ENCODE measurements at places on chromosomes 6 and 20.

GRCh38 chr6:83613378-83613777 lies 95.5 kb downstream of the SNAP91 start:
- no peak for DNase-seq

GRCh38 chr20:61912665-61913422 lies 152.8 kb downstream of the TAF4 start:
- DNase-seq, result no peak

DNA sequence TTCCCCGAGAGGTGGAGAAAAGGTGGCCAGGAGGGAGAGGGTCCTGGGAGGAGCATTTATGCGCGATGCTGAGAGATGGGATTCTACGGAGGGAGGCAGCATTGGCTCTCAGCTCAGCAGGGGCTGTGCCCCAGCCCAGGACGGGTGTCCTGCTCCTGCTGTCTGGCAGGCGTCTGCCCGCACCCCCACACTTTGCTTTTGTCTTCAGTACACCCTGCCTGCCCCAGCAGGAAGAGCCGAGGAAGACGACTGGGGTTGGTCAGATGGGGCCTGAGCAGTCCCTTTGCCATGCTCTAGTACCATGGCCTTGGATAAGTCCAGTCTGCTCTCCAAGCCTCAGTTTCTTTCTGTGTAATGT lies 68.5 kb downstream of the TCP11 start:
- DNase-seq, result no peak

- DNase-seq, result no peak
Measured at GRCh38 chr20:21801193-21801592, 95.7 kb downstream of the PAX1 start.

DNA sequence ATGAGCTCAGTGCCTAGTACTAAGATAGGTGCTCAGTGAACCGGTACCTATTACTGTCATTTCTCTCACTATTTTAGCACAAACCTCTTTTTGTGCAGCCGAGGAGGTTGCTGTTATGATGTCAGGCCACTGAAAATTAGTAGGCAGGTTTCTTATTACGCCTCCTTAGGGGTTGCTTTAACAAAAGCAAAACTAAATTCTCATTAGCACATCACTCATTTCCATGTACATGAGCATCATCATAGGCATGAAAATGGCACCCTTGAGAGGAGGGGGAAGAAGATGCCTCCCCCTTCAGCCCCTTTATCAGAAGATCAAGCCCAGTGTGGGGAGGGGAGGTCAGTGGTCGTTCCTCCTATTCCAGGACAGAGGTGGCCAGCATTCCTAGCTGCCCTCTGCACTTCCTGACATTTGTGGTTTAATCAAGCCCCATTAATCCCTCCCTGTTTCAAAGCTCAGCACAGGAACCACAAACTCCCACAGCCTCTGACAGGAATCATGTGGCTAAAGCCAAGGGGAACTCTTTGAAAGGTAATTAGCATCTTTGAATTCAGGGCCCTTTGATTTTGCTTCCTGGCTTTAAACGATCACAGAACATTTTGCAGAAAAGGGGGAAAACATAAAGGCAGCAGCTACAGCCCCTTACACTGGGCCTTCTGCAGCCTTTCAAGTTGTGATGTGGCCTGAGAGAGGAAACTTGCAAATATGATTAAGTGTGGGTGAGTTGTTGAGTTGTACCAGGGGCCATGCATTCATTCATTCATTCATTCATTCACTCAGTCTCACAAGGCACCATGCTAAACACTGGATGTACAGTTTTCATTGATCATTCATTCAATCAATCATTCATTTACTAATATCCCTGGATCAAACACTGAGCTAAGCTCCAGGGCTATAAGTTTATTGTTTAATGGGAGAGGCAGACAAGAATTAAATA lies 31.9 kb upstream of the PSMF1 start:
- no peak for DNase-seq

DNA sequence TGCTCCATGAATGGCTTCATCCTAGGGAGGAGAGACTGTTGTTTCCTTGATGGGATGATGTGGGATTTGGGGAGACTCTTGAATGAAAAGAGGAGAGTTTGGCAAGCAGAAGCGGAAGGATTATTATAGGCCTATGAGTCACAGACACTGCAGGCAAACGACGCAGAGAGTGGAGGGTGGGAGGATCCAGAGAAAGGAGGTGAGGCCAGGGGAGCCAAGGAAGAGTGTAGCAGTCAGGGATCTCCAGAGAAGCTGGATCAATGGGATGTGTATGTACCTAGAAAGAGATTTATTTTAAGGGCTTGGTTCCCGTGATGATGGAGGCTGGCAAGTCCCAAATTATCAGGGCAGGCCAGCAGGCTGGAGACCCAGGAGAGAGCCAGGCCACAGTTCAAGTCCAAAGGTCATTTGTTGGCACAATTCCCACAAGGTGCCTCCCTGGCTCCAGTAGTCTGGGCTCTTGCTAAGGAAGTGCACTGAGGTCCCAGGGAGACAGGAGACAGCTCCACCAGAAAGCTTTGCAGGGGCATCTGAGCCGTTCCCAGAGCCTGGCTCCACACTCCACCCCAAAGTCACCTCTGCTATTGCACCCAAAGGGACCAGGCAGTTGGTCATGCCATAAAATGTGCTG lies 76.0 kb downstream of the ADTRP start:
- no peak for DNase-seq

- DNase-seq, result no peak
Measured at GRCh38 chr6:47366335-47366890, 56.7 kb upstream of the TNFRSF21 start.

- DNase-seq, result no peak
Measured at GRCh38 chr6:157597461-157598312, 216.7 kb downstream of the ZDHHC14 start.

- peak; percentile 43 for DNase-seq
Measured at GRCh38 chr6:35728683-35729678, 7.9 kb upstream of the ARMC12 start.
